Stimulated activated CD4-positive, alpha-beta T cell treated with anti-CD3 and anti-CD28 coated beads, Interleukin-4, amount 100 ng/mL, for 1 hour (primary cell): ENCODE measurements at places on chromosomes 7 and 10.

DNA sequence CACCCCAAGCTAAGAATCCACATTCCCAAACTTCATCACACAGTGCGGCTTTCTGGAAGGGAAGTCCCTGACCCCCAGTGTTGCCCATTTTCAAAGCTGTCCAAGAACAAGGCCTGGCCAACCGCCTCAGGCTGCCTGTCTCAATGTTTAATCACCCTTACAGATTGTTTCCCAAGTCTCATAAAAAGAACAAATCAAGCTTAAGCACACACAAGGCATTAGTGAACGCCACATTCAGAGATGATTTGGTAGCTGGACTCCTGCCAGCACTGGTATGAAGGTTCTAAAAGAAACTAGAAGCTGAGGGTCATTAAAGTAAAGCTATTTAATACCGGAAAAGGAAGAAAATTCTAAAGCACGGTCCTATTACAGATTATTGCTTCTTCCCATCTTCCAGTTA, 35.6 kb downstream of the C10orf90 start:
- no peak for DNase-seq

DNA sequence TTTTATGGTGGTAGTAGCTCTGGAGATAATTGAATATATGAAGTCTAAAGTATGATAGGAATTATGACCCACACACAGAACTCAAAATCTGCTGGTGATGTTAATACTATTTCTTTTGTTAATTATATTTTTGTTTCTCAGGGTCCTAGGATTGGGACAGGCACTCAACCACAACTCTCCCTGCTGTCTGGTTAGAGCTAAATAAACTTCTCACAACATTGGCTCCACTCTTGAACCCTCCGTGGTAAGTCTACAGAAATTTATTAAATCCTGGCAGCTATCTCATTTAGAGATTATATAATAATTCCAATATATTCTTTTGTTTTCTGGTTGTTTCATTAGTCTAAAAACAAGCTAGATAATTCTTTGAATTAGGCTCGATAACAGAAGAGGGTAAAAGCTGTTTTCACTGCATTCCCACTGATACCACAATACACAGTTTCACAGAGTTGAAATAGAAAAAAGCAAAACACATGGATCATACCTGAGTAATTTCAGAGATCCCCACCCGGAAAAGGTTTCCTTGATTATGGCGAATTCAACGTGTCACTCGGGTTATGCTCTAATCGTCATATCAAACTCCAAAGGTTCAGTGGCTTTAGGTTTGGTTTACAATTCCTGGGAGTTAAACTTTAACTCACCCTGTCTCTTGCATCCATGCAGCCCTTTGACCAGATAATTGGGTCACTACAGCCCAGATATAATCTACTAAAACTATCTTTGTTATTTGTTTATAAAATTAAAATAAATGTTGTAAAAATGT, at the start of gene A1CF:
Gene A1CF (minus strand): TSS at position 531 of the 763 bp plus-strand sequence. CDS start 25,687 bp downstream, outside the sequence.
- DNase-seq: no peak

DNA sequence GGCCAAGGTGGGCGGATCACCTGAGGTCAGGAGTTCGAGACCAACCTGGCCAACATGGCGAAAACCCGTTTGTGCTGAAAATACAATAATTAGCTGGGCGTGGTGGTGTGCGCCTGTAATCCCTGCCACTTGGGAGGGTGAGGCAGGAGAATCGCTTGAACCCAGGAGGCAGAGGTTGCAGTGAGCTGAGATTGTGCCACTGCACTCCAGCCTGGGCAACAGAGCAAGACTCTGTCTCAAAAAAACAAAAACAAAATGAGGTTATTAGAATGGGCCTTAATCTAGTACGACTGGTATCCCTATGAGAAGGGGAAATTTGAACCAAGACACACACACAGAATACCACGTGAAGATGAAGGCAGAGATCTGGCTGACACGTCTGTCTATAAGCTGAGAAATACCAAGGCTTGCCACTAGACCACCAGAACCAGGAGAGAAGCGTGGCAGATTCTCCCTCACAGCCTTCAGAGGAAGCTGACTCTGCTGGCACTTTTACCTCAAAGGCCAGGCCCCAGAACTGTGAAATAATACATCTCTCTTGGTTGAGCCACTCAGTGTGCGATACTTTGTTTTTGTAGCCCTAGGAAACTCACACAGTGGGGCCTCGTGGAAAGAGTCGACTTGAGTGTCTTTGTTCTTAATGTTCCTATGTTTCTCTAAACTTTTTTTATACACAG, 59.6 kb downstream of the TMEM209 start:
- DNase-seq: no peak

GRCh38 chr7:26858735-26859134, 5.7 kb downstream of the SKAP2 start:
- DNase-seq: no peak

DNA sequence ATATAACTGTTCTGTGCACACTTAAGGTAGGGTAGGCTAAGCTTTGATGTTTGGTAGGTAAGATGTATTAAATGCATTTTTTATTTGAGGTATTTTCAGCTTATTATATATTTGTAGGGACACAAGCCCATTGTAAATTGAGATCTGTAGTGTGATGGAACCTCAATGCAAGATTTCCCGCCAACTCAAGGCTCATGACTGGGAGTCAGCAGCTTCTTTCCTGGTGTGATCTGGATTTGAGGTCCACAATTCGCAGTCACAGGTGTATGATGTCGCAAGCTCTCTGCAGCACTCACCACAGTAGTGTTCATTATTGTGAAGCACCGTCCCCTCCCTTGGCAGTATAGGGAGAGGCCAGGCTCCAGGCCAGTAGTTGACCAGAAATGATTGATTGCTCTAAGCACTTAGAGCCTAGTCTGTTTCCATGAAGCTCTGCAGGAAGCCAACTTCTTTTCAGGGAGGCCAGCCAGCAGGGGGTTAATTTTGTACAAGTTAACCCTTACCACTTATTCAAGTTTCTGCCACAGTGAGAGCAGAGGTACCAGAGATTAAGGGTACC, 54.9 kb downstream of the SEM1 start:
- no peak for DNase-seq

DNA sequence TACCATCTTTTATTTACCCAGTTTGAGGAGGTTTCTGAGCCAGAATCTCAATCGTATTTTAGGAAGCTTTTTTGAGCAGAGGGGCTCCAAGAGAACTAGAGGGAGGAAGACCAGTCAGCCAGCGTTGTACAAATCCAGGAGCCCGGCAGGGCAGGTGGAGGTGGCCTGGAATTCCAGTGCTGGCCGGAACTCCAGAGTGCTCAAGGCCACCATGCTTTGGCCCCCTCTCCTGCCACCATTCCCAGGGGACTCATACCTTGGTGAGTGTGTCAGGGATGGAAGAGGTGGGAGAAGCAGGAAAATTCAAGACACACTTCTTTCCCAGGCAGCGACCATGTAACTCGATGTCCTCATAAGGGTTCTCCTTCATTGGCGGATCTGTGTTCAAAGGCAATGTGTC, 55.3 kb downstream of the DENND2A start:
- DNase-seq: no peak

DNA sequence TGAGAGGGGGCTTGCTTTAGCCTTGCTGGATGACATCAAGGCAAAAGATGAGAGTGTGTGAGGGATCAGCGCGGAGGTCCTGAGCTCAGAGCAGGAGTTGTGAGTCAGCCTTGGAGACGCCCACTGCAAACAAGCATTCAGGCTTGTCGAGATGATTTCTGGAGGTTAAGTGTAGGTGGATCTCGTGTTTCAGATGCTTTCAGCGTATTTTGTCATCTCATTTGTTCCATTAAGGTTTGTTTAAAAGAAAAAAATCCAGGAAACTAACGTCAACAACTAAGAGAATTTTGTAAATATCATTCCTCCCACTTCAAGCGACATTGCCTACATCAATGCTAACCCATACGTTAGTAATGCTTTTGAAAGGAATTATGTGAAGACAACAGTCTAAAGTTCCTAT, 715.4 kb upstream of the NRP1 start:
- peak; percentile 17 for DNase-seq

DNA sequence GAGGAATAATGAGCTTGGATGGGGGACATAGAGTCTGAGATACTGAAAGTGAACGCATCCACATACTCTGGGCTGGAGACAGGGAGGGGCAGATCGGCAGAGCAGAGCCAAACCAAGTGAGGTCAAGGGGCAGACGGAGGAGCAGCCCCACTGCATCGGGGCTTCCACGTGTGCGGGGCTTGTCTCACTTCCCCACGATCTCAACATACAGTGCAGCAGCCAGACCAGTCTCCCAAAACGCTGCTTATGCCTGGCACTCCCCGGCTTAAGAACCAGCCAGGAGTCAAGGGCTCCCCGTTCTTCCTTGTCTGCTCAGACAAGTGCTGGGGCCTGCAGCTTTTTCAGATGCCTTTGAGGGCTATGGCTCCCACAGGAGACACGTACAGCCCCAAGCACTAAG, 43.6 kb downstream of the PARP12 start:
- DNase-seq: no peak

DNA sequence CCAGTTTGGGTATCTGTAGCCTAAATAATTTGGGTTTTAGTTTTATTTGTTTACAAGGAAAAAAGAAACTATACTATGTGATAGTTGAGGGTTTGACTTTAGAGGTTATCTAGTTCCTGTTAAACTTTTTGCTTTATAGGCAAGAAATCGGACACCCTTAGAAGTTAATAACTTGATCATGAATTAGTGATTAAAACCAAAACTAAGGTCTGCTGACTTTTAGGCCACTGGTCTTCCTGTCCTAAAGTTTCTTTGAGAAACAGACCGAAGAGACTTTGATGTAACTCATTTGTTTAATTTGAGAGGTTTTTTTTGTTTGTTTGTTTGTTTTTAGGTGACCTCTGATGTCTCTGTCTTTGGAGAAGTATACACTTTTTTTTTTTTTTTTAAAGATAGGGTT, 59.7 kb downstream of the PHTF2 start:
- no peak for DNase-seq

DNA sequence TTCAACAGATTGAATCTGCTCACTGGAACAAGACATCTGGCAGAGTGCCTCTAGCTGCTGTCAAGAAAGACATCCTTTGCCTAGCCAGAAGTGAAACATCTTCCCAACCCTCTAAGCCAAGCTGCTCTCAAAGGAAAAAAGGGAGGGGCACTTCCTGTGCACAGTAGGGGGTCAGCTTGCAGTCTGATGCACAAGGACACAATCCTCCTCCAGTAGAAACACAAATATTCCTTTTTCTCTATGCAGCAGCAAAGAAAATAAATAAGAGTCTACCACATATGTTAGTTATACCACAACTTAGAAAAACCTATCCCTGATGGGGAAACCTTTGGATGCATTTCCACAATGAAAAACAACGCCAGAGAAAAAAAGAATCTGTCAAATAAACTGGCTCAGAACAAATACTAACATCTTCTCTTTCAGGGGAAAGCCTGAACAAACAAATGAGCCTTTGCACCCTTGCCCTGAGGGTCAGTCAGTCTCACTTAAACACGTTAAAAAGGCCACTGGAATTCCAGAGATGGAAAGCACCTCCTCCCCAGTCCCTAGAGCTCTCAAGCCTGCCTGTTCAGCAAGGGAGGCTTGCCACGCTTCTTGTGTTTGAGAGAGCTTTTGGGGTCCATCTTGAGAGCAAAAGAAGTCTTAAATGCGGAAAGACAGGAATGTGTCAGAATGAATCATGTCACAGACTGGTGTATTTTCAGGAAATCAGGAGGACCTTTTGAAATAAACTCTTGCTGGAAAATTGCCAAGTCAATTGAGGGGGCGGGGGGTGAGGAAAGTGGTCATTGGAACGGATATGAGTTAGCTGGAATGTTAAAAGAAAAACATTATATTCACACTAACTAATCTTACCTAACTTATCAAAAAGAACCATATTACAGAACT, 7.5 kb downstream of the LAMB1 start:
- no peak for DNase-seq

GRCh38 chr7:17930546-17930945, 9.7 kb downstream of the SNX13 start:
- no peak for DNase-seq
